ENCODE measurements at places on chromosomes 3 and 15.

- no peak for DNase-seq
Measured at GRCh38 chr15:90036806-90037510, 35.8 kb downstream of the ZNF710 start.

DNA sequence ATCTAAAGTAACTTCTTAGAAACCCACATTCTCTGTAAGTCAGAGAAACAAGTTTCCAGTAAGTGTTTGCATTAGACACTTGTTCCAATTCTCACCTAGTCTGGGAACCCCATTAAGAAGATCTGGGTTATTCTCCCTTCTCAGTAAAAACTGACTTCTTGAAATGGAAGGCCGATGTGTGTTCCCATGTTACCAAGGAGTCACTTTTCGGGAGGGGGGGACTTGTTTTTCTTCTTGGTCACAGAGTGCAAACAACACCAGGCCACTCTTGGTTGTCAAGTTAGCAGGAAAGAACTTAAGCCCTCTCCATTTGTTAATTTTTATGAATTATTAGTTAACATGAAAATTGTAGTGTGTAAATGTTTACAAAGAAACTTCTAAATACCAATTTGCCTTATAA, 55.6 kb downstream of the ITPR1 start:
- no peak for DNase-seq

DNA sequence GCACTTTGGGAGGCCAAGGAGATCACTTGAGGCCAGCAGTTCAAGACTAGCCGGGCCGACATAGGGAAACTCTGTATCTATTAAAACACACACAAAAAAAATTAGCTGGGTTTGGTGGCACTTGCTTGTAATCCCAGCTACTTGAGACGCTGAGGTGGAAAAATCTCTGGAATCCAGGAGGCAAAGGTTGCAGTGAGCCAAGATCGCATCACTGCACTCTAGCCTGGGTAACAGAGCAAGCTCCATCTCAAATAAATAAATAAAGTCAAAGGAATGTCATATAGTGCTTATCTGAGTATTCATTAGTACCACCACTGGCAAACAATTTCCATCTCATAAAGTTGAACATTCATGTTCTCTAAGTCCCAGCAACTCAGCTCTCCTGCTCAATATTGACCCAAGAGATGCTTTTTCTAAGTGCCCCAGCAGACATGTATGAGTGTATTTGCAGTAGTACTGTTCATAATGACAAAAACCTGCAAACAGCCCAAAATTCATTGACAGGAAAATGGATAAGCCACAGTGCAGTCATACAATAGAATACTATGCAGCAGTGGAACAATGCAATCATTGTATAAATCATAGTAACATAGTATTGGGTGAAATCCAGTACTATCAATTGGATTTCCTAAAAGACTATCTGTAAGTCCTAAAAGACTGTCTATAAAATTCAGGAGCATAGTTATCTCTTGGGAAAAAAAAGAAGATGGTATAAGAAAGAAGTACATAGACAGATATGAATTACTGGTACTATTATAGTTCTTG, 751.5 kb upstream of the LMCD1 start:
- DNase-seq: no peak

GRCh38 chr3:18354701-18355100, 70.4 kb downstream of the SATB1 start:
- no peak for DNase-seq

- DNase-seq: no peak
Measured at GRCh38 chr15:98017150-98017964, 56.9 kb downstream of the ARRDC4 start.

GRCh38 chr3:48558493-48559134, 2.0 kb upstream of the PFKFB4 start:
- no peak for DNase-seq

DNA sequence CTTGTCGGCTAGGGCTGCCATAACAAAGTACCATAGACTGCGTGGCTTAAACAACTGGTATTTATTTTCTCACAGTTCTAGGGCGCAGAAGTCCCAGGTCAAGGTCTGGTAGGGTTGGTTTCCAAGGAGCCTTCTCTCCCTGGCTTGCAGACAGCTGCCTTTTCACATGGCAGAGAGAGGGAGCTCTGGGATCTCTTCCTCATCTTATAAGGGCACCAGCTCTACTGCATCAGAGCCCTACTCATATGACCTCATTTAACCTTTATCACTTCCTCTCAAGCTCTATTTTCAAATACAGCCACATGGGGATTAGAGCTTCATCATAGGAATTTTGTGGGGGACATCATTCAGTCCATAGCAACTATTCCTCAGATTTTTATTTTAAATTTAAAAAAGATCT, 17.6 kb upstream of the PAQR9 start:
- no peak for DNase-seq

- DNase-seq: no peak
Measured at GRCh38 chr3:50010959-50011358, 71.0 kb downstream of the RBM6 start.

- no peak for DNase-seq
Measured at GRCh38 chr3:148828136-148828690, 602 bp downstream of the CPB1 start.

DNA sequence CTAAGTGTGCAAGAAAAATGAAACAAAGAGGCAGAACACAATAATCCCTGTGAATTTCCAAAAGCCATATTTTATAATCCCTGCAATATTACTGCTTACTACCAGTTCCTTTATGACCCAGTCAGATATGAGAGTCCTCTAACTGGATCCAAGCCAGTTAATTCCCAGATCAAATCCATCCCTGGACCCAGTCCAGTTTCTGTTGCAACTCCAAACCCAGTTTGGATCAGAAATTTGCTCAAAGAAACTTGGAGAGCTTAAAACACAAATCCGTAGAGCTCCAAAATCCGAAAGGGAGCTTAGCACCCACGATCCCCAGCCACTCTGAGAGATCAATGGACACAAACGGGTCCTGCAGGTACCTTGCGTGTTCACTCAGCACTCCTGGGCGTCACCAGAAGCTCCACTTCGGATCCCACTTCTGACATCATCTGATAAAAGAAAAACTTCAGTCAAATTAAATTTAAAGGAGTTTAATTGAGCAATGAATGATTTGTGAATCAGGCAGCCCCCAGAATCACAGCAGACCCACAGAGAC, 32.6 kb upstream of the THUMPD3 start:
- DNase-seq: no peak

- DNase-seq: no peak
Measured at GRCh38 chr3:76352511-76353284, 567.3 kb upstream of the ZNF717 start.

GRCh38 chr3:188338086-188338485, 184.1 kb downstream of the LPP start:
- DNase-seq: no peak

GRCh38 chr15:89828281-89829145, 13.9 kb upstream of the ANPEP start:
- DNase-seq: no peak

- no peak for DNase-seq
Measured at GRCh38 chr15:41985236-41986160, 13.1 kb upstream of the EHD4 start.

DNA sequence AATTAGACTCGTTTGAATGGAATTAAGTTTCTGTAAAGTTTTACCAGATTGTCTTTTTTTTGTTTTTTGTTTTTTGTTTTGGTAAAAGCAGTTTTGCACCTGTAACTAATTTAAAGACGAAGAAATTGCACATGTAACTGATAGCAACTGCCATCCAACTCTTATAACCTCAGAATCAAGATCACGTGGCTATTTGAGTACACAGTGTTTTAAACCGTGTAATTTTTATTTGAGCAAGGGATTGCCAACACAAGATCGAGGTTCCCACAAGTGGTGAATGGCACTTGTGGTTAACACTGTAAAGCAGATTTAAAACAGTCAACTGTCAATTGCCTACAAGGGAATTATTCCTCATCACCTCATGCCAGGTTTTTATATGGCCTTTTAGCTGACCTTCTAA, 67.3 kb downstream of the PPARG start:
- DNase-seq: no peak

GRCh38 chr3:5149306-5149880, 27.3 kb downstream of the ARL8B start:
- DNase-seq: no peak

GRCh38 chr3:131731709-131732108, 228.9 kb upstream of the MRPL3 start:
- no peak for DNase-seq

- DNase-seq: no peak
Measured at GRCh38 chr15:57485869-57486268, 105.8 kb upstream of the MYZAP start.
